ENCODE measurements at places on chromosomes 11 and 22. TPM values are rescaled to one million over a fixed set of nuclear protein-coding genes. Genes with fewer than 3 reads are reported as not detected.

- no peak for DNase-seq
Measured at GRCh38 chr11:38130976-38131375, 1532.9 kb upstream of the RAG2 start.

- no peak for DNase-seq
Measured at GRCh38 chr11:59523541-59523940, 12.2 kb downstream of the OR4D9 start.

- no peak for DNase-seq
Measured at GRCh38 chr11:19953909-19954308, 206.4 kb downstream of the DBX1 start.

- peak; percentile 60 for DNase-seq
Measured at GRCh38 chr11:66313321-66314185, 3.3 kb downstream of the CD248 start.

GRCh38 chr11:130467116-130467900 is 18.9 kb downstream of the ADAMTS15 start:
- no peak for DNase-seq

- peak; percentile 76 for DNase-seq
Measured at GRCh38 chr22:29394931-29395581, 6.7 kb upstream of the AP1B1 start.

DNA sequence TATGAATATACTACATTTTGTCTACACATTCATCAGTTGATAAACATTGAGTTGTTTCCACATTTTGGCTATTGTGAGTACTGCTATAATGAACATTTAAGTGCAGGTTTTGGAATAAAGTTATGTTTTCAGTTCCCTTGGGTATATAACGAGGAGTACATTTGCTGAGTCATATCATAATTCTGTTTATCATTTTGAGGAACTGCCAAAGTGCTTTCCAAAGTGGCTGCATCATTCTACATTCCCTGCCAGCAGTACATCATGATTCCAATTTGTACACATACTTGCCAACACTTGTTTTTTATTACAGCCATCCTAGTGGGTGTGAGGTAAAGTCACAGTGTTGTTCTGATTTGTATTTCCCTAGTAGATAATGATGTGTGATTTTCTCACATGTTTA is 1458.6 kb upstream of the TENM4 start:
- no peak for DNase-seq

The JRKL gene
- polyA plus RNA-seq = 18.5 TPM

The TRIM3 gene
- polyA plus RNA-seq = 37.8 TPM

The NXPE4 gene
- polyA plus RNA-seq = not detected

The GGT5 gene
- 9.2 TPM for polyA plus RNA-seq

The GAL3ST3 gene
- polyA plus RNA-seq = 0.39 TPM

The MMP1 gene
- polyA plus RNA-seq = 5.5 TPM

Data from large intestine (tissue), 12 donors.